ENCODE measurements at places on chromosomes 2 and 18.

DNA sequence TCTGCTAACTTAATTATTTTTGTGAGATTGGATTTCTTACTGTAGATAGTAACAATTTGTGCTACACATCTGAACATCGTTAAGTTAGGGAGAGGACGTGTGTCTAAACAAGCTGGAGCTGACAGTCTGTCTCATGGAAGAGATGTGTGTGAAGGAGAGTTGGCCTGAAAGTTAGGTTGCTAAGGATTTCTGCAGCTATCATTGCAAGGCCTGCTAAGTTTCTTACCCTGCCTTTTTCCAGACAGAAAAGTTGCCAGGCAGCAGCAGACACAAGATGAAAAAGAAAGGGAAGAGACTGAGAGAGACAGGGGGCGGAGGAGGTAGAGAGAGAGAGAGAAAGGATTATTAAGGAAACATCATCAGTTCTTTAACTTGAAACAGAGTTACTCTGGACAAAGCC lies 4.1 kb upstream of the LRP1B start:
- DNase-seq: no peak

GRCh38 chr2:230870544-230871360 lies 6.0 kb downstream of the ITM2C start:
- DNase-seq: no peak

- DNase-seq: no peak
These were observed 35.9 kb downstream of the EPC2 start for GRCh38 chr2:148680462-148680861.

- DNase-seq: no peak
These were observed 157.2 kb downstream of the RNF152 start for GRCh38 chr18:61735564-61736102.

- DNase-seq: peak; percentile 44
These were observed 124.4 kb downstream of the INHBB start for GRCh38 chr2:120470041-120470965.

- DNase-seq: no peak
These were observed 28.6 kb downstream of the SNTG2 start for GRCh38 chr2:979069-979928.

- DNase-seq: no peak
These were observed 42.4 kb upstream of the BIN1 start for GRCh38 chr2:127149384-127149783.

GRCh38 chr2:9467687-9468086 lies 6.7 kb upstream of the IAH1 start:
- no peak for DNase-seq

DNA sequence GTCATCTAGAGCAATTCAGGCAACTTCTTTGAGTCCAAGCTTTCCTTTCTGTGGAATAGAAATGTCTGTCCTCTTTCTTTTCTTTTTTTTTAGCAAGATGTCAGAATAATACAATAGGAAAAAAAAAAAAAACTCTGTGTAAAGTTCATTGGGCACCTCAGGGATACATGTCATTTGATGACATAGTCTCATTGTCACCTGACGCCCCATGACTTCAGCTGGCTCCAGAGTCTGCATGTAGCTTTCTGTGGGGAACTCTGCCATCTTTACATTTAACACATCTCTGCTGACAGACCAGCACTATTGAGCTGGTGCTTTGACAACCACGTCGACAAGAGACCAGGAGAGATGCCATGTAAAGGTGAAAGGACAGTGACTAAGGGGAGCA lies 172.5 kb upstream of the KLF7 start:
- DNase-seq: no peak

DNA sequence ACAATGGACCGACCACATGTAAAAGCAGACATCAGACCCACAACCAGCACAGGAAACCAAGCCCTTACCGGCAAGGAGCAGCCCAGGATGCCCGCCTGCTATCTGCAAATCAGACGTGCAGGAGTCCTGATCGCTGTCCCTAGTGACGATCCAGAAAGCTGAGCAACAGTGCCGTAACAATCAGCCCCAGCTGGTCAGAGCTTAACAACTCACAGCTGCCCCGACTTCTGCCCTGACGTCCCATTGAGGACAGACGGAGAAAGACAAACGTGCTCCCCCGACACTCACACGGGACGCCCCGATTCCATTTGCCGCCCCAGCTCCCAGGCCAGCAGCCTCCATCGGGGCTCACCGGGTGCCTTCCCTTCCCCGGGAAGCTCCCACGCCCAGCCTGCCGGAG lies 39.8 kb upstream of the PXDN start:
- DNase-seq: no peak

DNA sequence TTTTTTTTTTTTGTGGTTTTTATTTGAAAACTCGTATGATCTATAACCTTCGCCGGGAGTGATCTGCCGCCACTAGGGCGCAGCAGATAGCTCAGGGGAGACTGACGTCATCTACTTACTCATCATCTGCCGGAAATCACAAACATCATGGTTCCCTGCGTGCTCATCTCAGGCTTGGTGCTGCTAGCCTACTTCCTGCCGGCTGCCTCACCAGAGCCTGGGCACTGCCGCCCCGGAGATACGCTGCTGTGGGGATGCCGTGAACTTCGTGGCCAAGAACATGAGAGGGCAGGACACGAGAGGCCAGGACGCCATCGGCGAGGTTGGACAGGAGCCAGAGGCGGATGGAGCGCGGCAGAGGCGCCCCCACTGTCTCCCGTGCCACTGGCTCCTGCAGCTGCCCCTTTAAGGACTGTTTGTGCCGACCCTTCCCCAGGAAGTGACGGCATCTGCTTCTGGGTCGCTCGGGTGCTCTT lies 68.8 kb downstream of the DOK6 start:
- DNase-seq: peak; percentile 22

DNA sequence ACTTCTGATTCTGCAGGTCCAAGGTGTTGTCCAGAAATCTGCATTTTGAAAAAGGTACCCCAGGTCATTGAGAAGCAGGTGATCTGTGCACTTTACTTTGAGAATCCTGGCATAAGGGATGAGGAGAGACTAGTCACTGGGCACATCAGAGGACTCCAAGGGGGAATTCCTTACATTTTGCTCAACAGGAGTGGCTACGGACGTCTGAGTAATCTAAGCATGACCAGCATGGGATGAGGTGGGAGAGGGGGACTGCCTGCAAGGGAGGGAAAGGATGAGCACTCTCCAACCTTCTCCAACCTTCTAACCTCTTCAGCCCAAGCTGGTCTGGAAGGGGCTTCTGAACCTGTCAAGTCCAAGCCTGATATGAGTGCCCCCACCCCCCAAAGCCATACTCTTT lies 55.5 kb downstream of the MARCHF4 start:
- DNase-seq: no peak

GRCh38 chr2:133581010-133581760 lies 12.9 kb upstream of the NCKAP5 start:
- DNase-seq: no peak

DNA sequence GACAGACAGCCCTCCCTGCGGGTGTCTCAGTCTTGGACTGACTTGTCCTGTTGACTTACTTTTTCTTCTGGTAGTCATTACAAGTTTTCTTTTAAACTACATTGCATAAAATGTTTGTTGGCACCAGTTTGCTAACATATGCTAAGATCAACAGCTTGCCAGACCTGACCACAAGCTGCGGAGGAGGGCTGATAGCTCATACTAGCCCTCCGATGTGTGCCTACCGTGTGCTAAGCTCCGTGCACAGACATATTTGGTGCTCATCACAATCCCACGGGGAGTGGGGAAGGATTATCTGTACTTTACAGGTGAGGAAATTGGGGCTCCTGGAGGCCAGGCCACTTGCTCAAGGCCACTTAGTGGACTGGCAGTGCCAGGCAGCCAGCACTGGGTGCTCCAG lies 72.8 kb upstream of the YPEL5 start:
- DNase-seq: no peak

DNA sequence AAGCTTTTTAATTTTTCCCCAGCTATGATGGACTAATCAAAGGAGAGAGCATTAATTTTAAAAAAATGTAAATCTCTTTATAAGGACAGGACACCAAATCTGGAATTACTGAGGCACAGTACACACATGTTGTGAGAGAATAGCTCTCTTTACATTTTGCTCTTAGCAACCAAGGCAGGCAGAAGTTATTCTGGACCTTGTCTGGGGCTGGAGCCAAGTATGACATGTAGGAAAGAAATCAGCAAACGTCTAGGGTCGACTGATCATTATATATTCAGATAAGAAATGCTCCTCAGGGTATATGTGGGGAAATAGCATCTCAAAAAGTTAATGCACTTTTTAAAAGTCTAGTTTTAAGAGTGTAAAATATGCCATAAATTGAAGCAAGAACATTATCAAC lies 1330.0 kb upstream of the CELF4 start:
- no peak for DNase-seq

GRCh38 chr2:212477571-212477970 lies 61.0 kb downstream of the ERBB4 start:
- no peak for DNase-seq

DNA sequence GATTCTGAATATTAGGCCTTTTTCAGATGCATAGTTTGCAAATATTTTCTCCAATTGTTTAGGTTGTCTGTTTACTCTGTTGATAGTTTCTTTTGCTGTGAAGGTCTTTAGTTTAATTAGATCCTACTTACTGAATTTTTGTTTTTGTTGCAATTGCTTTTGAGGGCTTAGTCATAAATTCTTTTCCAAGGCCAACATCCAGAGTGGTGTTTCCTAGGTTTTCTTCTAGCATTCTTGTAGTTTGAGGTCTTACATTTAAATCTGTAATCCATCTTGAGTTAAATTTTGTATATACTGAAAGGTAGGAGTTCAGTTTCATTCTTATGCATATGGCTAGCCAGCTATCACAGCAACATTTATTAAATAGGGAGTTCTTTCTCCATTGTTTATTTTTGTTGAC lies 404.8 kb downstream of the LNPK start:
- no peak for DNase-seq

DNA sequence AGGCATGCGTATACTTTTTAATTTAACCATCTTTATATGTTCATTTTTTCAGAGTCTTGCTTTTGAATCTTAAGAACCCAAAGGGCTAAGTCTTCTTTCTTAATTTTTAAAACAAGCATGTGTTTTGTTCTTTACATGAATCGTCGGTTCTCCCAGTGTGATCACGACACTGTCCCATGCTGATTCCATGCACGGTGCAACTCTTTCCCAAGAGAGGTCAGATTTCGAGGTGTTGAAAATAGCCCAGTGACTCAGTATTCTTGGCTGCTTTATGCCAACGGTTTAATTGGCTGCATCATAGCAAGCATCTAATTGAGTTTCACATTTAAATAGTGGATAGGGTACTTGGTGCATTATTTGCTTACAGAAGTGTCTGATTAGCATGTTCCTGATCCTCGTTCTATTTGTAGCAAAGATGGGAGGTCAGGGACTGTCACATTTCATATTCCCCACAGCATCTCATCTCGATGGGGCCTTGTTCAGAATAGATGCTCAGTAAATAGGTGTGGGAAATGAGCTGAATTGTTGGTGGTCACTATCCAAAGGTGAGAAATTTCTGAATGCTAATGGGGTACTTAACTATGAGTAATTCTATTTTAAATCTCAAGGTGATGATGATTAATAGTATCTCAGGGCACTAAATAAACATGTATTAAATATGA lies 2.8 kb downstream of the NPAS2 start:
- no peak for DNase-seq

DNA sequence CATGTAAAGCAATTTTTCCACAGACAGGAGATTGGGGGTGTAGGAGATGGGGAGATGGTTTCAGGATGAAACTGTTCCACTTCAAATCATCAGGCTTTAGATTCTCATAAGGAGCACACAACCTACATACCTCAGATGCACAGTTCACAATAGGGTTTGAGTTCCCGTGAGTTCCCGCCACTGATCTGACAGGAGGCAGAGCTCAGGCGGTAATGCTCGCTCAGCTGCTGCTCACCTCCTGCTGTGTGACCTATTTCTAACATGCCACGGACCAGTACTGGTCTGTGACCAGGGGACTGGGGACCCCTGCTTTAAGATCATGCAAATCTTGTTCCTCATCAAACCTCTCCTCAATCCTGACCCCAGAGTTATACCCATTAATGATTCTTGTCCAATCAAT lies 70.1 kb downstream of the RPE start:
- DNase-seq: no peak

DNA sequence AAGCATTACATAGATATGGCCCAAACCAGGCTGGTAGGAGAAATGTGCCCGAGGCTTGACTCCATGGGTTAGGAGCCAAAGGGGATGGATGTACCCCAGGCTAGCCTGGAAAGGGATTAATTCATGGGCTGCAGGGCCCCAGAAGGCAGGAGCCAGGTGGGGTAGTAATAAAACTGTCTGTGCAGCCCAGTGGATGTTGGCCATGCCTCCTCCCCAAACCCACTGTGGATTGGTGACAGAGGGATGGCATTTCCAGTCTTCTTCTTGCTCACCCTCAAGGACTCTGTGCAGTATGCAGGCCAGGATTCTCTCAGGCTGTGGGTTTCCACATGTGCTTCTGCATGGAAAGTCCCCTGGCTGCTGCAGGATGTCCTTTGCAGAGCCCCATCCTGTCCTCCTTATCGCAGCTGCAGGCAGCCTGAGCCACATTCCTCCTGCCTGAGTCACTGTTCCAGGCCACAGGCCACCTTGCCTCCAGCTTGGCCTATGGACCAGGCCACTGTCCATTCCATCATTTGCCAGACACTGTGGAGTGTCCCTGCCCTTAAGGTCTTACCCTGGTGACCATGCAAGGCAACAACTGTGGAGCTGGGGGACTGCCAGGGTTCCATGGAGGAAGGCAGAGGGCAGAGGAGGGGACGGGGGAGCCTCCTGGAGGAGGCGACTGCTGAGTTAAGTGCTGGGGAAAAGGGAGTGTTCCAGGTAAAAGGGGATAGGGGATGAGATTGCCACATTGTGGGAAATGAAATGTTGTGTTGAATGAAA lies 38.9 kb downstream of the INO80C start:
- DNase-seq: peak; percentile 77

DNA sequence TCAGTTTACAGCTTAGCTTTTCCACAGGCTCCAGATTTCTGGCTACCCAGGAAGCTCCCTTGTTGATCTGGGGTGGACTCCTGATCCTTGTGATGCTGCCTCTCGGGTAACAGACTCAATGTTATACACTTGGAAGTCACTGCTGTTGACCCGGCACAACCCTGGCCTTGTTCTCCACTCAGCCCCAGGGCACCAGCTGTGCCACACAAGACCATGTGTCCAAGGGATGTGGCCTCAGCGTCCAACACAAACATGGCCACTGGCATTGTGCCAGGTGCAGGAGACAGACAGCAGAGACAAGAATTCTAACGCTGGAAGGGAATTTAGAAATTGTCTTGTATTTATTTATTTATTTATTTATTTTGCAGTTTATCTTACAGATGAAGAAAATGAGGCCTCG lies 39.0 kb upstream of the PPP4R1 start:
- DNase-seq: no peak

- DNase-seq: peak; percentile 28
These were observed 505 bp downstream of the FOXI3 start for GRCh38 chr2:88451811-88452564.

- no peak for DNase-seq
These were observed 137.4 kb downstream of the INHBB start for GRCh38 chr2:120483355-120483754.

- DNase-seq: no peak
These were observed 536.0 kb upstream of the CDH2 start for GRCh38 chr18:28712796-28713425.

Measured in endothelial cell (in vitro differentiated cells).